ENCODE measurements at places on chromosomes 5 and 9. TPM values are rescaled to one million over a fixed set of nuclear protein-coding genes. Genes with fewer than 3 reads are reported as not detected.
A peak's percentile ranks its signal among the peaks of the same experiment; 100 is the strongest.

DNA sequence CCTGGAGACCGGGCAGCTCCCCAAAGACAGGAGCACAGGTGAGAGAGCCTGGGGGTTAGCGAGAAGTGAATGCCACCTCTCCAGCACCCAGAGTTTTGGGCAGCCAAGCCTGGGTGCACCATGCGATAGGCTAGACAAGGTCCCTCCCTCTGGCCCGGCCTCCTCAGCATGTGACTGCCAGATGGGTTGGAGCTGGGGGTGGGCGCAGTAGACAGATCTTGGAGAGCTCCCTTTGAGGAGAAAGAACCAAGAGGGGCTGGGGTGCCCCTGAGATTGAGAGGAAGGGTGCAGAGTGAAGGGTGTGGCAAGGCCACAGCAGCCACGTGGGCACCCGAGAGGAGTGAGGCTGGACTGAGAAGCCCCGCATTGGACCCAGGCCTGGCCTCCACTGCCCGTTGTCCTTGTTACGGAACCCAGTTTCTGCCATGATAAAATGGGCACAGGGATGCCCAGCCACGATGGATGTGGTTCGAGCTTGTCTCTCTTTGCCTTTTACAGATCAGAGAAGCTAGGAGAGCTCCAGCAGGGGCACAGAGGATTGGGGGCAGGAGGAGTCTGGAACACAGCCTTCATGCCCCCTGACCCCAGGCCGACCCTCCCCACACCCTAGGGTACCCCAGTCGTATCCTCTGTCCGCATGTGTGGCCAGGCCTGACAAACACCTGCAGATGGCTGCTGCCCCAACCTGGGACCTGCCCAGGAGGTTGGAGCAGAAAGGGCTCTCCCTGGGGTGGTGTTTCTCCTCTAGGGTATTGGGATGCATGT is 1.4 kb downstream of the TMEM141 start:
- DNase-seq, result no peak

Gene DMGDH
- polyA plus RNA-seq, result not detected

GRCh38 chr5:133121611-133122150 is 69.9 kb downstream of the HSPA4 start:
- no peak for DNase-seq

GRCh38 chr9:16959391-16959790 is 88.9 kb upstream of the BNC2 start:
- no peak for DNase-seq

DNA sequence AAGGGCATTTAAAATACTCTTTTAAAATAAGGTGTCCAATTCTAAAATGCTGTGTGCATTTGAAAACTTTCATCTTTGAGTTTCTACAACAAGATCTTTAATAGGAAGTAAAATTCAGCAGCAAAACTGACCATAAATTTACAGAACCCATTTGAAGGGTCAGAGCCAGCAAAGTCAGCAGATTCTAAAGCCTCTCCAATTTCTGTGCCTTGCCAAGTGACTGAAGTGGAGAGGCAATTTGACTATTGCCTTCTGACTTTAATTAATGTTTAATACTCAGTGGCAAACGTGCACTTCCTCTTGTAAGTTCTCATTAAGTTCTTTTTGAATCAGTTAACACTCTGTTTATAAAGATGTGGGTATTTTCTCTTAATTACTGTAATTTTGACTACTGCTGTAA is 155.2 kb downstream of the BAAT start:
- no peak for DNase-seq

DNA sequence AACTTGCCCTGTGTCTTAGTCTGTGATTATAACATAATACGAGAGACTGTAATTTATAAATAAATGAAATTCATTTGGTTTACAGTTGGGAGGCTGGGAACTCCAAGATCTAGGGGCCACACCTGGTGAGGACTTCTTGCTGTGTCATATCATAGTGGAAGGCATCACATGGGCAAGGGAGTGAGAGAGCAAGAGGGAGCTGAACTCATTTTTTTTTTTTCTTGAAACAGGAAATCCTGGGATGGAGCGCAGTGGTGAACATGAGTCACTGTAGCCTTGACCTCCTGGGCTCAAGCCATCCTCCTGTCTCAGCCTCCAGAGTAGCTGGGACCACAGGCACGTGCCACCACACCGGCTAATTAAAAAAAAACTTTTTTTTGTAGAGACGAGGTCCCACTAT is 7.2 kb downstream of the MLANA start:
- no peak for DNase-seq

GRCh38 chr9:94802793-94803192 is 76.3 kb downstream of the AOPEP start:
- no peak for DNase-seq

Gene CD14
- 0.10 TPM for polyA plus RNA-seq

GRCh38 chr5:121009058-121009457 is 545.0 kb downstream of the PRR16 start:
- no peak for DNase-seq

DNA sequence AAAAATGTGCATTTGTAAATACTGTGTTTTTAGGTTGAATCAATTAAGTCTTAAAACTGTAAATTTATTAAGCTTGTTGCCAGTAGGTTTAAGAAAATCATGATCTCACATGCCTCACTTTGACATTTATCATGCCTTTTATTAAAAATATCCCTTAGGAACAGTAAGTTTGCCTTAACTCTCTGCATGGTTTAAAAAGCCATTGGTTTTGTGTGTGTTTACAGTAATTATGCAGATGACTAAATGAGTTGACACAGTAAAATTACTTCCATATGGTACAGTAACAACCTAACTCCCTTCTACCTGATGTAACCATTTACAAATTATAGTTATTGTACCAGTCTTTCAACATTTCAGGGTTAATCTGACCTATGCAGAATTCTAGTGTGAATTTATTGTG is 6.5 kb downstream of the RPS6 start:
- DNase-seq, result no peak

DNA sequence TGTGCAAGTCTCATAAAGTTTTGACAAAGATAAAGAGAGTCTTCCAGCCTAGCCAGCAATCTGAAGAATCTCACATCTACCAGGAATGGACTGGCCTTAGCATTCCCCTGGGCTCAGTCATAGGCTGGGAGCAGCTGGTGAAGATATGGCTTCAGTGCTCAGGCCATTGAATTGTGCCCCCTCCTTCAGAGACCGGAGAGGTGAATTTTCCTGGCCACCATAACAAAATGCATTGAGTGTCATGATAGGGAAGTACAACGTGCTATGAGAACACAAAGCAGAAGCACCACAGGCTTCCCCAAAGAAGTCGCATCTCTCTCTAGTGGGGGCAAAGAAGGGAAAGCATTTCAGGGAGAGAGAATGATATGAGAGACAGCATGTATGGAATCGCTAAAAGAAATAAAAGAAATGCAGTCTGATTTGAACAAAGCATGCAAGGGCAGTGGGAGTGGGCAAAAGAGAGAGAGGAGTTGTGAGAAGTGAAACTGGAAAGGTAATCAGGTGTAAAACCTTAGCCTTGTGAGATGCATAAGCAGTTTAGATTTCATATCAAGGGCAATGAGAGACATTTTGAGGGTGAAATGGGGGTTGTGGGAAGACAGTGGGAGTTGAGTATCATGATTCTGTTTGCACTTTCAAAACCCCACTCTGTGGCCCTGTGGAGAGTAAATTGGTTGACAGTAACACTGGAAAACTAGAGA is 57.1 kb upstream of the NMUR2 start:
- peak; percentile 25 for DNase-seq

DNA sequence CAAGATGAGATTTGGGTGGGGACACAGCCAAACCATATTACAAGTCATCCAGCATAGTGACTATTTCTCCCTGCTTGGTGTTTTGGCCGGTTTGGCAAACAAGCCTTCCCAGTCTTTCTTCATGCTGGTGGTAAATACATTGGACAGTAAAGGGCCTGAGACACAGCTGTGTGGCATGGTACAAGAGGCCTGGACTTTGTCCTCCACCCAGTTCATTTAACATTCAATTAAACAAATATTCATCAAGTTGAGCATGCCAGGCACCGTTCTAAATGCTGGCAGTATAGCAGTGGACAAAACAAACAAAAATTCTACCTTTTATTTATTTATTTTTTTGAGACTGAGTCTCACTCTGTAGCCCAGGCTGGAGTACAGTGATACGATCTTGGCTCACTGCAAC is 62.7 kb upstream of the SLC28A3 start:
- DNase-seq, result no peak

- DNase-seq, result no peak
These were observed 40.4 kb downstream of the SPINK5 start for GRCh38 chr5:148104226-148104625.

DNA sequence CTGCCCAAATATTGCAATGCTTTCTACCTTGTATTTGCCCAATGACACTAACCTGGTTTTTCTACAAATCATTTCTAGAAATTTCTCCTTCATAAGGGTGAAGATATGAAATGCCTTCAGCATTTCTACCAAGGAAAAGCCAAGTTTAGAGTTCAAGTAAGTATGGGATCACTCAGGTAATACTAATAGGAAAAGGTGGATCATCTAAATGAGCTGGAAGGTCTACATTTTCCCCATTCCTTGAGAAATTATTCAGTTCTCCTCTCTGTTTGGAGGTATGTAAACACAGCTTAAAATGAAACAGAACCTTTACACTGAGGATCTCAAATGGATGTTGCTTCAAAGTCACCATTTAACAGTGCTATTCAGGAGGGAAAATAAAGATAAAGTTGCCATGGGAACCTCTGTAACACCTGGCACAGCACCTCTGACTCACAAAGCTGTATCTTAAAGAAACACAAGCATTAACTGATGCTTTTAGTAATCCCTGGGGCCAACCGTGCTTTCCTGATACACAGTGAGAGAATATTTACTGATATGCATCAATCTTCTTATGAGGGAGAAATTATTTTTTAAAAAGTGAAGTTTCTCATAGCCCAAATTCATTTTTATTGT is 161.3 kb downstream of the DRD1 start:
- DNase-seq, result no peak

- no peak for DNase-seq
These were observed 226.8 kb downstream of the NMUR2 start for GRCh38 chr5:152178350-152178699.

Gene IL13
- polyA plus RNA-seq, result not detected

Gene LCN2
- polyA plus RNA-seq, result not detected

Gene CCDC152
- 6.5 TPM for polyA plus RNA-seq

Gene MGAT1
- polyA plus RNA-seq, result 63.2 TPM

DNA sequence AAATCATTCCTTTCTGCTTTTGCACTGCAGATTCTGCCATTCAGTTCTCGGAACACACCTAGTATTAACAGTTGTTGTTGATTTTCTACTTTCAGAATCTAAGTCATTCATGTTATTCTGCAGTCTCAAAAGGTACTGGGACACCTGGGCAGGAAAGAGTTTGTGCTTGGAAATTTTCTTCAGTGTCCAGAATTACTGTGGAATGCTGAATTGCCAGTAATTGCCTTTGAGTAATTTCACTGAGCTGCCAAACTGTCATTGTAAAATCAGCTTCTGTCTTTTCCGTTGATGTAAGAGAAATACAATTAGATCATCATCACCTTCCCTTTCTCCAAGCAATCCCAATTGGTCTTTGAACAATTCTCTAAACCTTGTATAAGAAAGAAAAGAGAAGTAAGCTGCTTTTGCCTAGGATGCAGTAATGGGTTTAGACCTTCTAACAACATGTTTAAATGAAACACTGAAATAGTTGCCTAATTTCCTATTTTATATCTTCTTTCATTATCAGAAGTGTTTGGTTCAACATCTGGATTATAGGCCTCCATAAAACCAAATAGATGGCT is 75.7 kb upstream of the TGFBR1 start:
- no peak for DNase-seq

- DNase-seq, result no peak
These were observed 66.4 kb upstream of the SPRY4 start for GRCh38 chr5:142391058-142391845.

Gene OR1J2
- not detected for polyA plus RNA-seq

Gene KIF4B
- polyA plus RNA-seq, result 0.05 TPM

- no peak for DNase-seq
These were observed 51.0 kb downstream of the TMEM252 start for GRCh38 chr9:68489646-68490045.

Gene PCDHGA3
- 1.4 TPM for polyA plus RNA-seq

Gene IL17B
- 3.9 TPM for polyA plus RNA-seq

Gene KCNIP1
- polyA plus RNA-seq, result not detected
